ENCODE measurements at places on chromosomes 13 and 19.

GRCh38 chr19:2171349-2172145 is 7.8 kb downstream of the DOT1L start:
- no peak for DNase-seq

DNA sequence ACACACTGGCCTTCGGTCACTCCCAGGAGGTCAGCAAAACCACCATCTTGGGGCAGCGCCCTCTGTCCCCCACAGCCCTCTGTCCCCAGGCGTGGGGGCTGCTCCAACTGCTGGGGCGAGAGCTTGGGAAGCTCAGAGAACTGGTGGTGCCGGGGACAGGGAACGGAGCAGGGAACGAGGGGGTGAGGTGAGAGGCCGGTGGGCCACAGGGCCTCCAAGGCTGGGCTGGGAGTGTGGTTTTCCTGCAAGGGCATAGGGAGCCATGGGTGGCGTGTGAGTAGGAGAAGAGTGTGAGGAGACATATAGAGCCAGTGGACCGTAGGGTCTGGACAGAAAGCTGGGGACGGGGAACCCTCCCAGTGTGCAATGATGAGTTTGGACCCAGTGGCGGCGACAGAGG is 34.1 kb downstream of the F2RL3 start:
- DNase-seq, result no peak

GRCh38 chr19:45250216-45250831 is 747 bp upstream of the MARK4 start:
- no peak for DNase-seq

DNA sequence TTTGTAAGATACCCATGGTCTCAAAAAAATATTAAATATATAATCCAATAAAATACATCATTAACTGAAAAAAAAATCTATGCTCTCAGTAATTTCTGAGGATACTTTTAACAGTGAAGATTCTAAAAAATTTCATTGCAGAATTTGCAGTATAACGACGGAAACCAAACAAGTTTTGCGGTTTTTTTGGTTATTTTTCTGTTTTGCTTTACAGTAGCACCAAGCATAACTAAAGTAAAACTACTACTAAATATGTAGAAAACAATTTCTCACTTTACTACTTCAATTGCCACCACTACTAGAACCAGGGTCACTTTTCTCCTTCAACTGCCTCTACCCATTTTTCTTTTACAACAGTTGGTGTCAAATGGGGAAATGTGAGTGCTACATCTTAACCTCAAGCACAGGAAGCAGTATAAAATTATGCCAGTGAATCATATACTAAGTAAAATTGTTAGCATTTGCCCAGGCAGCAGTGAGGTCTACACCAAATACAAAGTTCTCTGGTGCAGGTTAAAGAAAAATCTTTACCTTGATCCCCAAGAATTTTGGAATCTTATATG is 24.1 kb downstream of the MICU2 start:
- DNase-seq, result no peak

DNA sequence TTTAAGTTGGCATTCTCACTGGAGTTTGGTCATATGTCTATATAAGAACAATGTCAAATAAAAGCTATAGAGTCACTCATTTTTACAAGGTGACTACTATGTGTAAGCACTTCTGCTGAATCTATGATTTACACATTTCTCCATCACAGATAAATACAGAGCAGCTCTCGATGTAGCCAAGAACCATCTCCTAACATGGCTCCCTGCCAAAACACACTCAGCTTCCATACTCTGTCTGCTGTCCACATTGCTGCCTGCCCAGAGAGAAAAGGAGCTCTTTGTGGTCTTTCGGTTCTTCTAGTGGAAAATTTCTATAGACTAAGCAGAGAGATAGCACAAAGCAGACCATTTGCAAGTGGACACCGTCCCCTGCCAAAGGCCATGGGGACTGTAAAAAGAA is 190.9 kb upstream of the KLF12 start:
- DNase-seq, result no peak

DNA sequence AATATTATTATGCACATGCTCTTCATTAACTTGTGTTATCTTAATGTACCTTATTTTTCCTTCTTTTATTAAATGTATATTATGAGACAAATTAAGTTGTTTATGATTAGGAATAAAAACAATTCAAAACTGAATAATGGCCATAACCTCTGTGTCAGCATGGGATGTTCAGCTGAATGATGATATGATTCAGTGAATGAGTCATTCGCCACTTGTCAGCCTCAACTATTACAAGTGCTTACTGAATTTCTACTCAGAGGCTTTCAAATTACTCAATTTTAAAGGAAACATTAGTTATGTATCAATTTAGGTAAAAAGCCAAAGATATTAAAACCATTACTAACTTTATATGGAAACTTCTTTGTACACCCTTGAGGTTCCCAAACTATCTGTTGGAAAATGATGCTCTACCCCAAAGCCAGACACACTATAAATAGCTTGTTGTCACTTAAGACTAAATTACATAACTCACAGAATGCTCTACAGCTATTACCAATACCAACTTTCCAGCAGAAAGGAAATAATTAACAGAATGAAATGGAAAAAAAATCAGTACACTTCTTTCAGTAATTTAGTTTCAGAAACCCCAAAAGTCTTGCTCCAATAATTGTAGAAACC is 14.4 kb downstream of the LIG4 start:
- no peak for DNase-seq

GRCh38 chr19:35228177-35228930 is at the start of gene FAM187B:
FAM187B (minus strand) TSS chr19:35228739; CDS start chr19:35228680, 59 bp downstream.
- DNase-seq, result no peak

GRCh38 chr13:109785892-109786450 is 412 bp downstream of the IRS2 start:
- no peak for DNase-seq

DNA sequence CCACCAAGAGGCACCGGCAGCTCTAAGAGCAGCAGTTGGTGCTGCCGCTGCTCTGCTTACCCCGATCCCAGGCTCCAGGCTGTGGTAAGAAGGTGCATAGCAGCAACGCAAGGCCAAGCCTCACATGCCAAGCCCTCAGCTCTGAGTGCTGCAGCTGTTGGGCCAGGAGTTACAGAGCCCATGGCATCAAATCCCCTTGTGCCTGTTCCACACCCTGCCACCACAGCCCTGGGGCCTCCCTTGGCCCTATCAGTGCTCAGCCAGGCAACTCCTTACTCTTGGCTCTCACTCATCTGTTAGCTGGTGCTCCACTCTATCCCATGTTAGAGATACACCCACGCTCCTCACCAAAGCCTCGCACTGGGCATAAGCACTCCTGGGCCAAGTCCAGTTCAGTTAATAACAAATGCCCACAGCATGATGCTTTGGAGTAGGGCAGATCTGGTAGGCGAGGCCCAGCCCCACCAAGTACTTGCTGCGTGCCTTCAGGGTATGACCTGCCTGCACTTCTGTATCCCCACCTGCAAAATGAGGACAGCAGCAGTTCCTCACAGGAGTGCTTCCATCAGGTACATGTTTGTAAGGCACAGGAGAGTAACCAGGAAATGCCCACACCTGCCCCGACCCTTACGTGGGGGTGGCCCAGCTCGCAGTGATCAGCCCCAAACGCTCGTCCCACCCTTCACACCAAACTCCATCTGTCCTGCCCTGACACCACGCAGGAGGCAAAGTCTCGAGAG is 16.2 kb downstream of the AKAP8L start:
- DNase-seq, result no peak

DNA sequence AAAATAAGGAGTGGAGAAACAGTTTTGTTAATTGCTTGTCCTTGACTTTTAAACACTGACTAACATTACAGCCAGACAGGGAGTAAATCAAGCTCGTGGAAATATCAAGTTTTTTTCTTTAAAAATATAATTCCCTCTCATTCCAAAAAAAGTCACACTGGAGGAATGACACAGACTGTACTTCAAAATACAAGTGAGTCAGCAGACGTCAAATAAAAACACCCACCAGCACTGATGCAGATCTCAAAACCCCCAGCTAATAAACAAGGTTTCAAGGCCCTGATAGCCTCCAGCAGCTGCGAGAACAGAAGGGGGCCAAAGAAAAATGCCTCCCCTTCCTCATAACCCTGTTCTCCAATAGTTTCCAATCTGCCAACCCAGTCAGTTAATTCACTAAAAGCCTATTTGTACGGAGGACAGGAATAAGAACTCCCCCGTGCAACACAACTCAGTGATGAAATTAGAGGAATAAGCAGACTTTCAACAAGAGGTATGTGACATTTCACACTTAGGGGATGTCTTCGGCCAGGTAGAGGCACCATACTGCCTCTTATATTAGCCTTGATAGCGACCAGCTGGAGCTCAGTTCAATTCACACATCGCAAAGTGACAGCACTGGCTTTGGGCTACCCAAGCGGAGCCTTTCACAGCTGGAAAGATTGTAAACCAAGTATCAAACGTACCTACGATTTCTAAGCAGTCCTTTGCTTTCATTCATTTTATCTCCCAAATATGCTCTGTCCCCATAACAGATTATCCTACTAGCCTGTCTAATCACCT is 561.0 kb upstream of the KLF12 start:
- DNase-seq, result no peak

GRCh38 chr13:80690208-80690607 is 349.3 kb upstream of the SPRY2 start:
- DNase-seq, result no peak

DNA sequence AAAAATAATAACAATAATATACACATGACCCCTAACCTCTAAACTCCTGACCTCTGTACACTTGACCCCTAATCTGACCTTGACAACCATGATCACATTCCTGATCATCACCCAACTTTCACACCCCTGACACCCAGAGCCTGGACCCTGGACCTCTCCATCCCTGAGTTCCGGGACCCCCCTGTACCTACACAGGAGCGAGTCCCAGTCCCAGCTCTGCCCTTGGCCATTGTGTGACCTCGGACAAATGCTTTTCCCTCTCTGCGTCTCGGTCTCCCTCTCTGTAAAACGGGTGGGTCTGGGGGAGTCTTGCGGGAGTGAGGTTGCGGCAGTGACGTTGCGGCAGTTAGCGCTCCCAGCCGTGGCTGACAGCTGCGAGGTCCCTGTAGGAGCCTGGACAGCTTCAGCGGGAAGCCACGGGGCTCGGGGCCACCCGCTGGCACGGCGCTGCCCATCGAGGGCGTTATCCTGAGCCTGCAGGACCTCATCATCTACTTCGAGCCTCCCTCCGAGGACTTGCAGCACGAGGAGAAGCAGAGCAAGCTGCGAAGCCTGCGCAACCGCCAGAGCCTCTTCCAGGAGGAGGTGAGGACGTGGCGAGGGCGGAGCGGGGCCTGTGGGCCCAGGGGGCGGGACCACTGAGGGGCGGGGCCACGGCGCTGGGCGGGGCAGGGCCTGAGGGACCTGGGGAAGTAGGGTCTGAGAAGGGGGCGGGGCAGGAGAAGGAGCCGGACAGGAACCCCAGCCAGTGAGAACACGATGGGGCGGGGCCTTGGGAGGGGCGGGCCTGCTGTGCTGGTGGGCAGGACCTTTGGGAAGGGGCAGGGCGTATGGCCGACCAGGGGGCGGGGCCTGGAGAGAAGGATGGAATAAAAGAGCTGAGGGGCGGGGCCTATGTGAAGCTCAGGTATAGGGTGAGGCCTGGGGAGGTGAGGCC is 19.2 kb downstream of the RYR1 start:
- DNase-seq, result no peak

GRCh38 chr13:46679369-46680120 is 117.4 kb downstream of the ESD start:
- no peak for DNase-seq

DNA sequence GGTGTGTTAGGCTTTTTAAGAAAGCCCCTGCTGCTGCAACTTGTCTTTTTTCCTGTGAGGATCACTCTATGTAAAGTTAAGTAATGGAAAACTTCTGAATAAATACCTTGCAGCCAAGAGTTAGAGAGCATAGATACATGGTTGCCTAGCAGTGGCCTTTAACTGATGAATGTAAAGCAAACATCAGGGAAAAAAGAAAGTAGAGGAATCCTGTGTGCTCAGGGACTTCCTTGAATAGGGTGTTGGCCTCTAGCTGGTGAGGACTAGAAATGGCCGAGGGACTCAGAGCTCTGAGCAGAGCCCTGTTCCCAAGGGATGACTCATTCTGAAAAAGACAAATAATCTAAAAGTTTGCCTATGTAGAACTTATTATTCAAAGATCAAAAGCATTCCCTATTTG is 135.7 kb downstream of the MIPEP start:
- no peak for DNase-seq

- DNase-seq, result no peak
These were observed 41.9 kb downstream of the EPSTI1 start for GRCh38 chr13:42950181-42950580.

- DNase-seq, result no peak
These were observed 75.8 kb upstream of the MAB21L1 start for GRCh38 chr13:35552172-35552844.

GRCh38 chr13:25990801-25991200 is 61.0 kb downstream of the SHISA2 start:
- no peak for DNase-seq

GRCh38 chr13:71591374-71591773 is 275.6 kb downstream of the DACH1 start:
- no peak for DNase-seq

GRCh38 chr19:7251494-7251893 is 42.7 kb downstream of the INSR start:
- DNase-seq, result no peak

DNA sequence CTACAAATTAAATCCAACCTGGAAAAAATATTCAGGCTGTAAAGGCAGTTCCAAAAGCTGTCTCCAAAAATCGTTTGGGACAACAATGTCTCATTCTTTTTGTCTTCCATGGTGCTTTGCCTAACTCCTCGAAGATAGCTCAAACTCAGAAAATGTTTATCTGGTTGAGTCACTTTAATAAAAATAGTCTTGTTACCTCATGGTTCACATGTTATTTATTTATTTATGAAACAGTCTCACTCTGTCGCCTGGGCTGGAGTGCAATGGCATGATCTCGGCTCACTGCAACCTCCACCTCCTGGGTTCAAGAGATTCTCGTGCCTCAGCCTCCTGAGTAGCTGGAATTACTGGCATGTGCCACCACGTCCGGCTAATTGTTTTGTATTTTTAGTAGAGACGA is 4.9 kb upstream of the BRD4 start:
- DNase-seq, result no peak

GRCh38 chr19:30407068-30407709 is 35.0 kb downstream of the ZNF536 start:
- no peak for DNase-seq

DNA sequence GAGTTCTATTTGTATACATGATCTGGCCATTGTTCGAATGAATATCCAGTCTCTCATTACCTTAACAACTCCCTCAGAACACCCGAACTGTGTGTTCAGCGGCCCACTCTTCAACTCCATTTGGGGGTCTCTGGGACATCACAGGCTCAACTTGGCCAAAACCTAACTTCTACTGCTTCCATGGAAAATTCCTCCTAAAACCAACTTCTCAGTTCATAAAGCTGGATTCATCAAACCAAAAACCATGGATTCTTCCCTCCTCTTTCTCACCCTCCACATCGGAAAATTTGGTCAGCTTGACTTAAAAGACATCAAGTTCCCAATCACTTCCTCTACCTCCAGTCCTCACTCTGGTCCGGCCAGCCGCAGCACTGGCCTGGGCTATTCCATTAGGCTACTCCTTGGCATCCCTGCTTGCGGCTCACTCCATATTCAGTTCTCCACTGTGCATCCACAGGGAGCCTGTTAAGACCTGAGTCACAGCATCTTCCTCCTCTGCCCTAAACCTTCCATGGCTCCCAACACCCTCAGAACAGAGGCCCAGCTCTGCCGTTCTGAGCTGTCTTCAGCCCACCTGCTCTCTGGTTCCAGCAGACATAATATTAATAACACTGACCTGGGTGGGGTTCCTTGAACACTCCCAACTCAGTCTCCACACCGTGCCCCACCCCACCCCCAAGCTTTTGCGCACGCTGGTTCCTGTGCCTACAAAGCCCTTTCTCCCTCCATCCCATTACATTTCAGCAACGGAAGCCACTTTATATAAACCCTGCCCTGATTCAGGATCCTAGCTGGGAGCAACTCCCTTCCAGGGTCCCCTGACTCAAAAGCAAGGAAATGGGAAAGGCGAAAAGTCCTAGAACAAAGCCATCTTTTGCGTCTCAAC is 1.1 kb downstream of the ZNF792 start:
- DNase-seq, result no peak

All from tibial nerve (tissue), 4 donors.